ENCODE measurements at places on chromosomes 12 and 14. TPM values are rescaled to one million over a fixed set of nuclear protein-coding genes. Genes with fewer than 3 reads are reported as not detected.

GRCh38 chr12:86148071-86148470 is 108.1 kb downstream of the MGAT4C start:
- DNase-seq: no peak

DNA sequence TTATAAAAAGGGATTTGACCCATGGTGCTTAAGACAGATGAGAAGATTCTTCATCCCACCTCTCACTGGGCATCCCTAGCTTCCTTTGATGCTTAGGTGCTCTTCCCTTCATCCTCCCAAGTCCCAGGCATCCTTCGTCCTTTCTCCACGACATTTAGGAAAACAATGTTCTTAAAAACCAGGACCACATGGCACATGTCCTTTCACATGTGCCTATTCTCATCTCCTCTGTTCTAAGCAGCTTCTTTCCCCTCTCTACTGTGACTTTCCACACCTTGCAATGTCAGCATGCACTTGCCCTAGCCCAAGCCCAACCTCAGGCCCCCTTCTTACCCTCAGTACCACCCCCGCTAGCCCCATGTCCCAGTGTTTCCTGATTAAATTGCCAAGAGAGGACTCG is 12.2 kb downstream of the TPH2 start:
- DNase-seq: no peak

GRCh38 chr14:94770251-94770749 is 387 bp upstream of the GSC start:
- DNase-seq: no peak

- DNase-seq: no peak
Measured at GRCh38 chr14:92527721-92528120, 14.1 kb downstream of the RIN3 start.

GRCh38 chr12:87846045-87846444 is 183.2 kb downstream of the C12orf50 start:
- DNase-seq: no peak

- DNase-seq: peak; percentile 86
Measured at GRCh38 chr12:116703214-116703795, 34.6 kb downstream of the SPRING1 start.

DNA sequence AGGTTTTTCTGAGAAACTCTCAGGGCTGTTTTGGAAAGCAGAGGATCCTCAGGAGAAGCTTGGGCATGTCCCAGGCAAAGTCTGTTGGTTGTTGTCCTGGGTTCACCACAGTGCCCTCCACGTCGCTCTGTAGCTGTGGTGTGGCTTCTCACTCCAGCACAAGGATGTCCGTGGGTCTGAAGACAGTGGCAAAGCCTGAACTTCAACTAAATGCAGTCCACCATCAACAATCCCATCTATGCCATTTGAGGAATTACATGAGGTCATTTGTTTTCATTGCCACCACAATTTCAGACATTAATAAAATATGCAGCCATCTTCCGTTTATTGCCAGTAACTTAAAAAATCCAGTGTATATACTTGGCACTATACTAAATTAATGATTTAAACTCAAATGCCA is 272.1 kb downstream of the LRIG3 start:
- no peak for DNase-seq

GRCh38 chr14:45156067-45156466 is 20.3 kb downstream of the FANCM start:
- DNase-seq: no peak

DNA sequence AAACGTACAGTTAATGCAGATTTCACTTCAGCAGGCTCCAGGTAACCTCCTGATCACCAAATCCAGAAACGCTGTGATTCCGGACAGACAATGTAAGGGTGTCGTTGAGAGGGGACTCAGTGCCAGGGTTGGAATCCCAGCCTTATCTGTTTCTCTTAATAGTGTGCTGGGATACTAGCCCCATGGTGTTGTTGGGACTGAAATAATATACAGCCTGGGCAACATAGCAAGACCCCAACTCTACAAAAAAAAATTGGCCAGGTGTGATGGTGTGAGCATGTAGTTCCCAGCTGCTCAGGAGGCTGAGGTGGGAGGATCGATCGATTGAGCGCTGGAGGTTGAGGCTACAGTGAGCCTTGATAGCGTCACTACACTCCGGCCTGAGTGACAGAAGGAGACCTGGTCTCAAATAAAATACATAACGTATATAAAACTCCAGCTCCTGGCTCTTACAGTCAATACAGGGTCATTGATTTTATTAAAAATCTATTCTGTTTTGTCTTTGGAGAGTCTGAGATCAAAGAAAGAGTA is 1.3 kb downstream of the PEBP1 start:
- DNase-seq: no peak

DNA sequence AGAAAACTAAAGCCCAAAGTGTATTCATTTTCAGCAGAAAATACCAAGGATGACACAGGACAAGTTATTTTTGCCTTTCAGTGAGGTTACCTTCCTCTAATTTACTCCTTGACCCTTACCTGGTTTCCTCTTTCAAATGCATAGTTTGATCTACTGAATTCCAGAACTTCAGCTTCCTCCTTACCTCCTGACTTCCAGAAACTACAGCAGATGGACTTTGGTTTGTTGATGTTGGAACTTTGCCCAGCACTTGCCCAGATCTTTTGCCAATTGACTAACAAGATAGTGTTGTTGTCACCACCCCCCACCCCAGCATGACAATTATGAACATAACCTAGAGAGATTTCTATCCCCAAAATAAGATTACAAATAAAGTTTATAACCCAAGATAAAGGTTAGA is 63.2 kb downstream of the NAV3 start:
- no peak for DNase-seq

GRCh38 chr12:4572680-4573079 is 10.7 kb downstream of the DYRK4 start:
- DNase-seq: no peak

- DNase-seq: no peak
Measured at GRCh38 chr14:56774503-56774902, 35.8 kb downstream of the OTX2 start.

- DNase-seq: no peak
Measured at GRCh38 chr14:34347683-34348082, 114.4 kb downstream of the SPTSSA start.

DNA sequence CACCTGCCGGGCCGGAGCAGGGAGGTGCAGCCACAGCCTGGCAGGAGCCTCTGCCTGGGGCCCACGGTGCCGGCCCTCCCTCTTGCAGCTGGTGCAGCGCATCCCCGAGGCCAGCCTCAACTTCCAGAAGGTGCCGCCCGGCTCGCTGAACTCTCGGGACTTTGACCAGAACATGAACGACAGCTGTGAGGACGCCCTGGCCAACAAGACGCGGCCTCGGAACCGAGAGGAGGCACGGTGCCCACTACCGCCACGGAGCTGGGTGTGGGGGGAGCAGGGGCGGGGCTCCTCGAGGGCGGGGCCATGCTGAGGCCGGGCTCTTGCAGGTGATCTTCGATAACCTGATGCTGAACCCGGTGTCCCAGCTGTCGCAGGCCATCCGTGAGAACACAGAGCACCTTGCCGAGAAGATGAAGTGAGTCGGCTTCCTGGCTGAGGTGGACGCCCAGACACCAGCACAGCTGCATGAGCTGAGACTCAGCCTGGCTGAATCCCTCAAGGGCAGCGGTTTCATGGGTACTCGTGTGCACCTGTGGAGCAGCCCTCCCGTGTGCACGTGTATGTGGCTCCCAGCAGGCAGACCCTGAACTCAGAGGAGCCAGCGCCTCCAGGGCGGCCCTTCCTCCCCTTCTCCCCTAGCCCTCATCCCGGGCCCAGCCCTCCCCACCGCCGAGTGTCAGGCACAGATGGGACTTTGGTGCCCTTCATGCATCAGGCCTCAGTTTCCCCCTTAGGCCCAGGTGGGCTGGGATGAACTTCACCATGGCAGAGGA is 28.6 kb downstream of the CEP170B start:
- no peak for DNase-seq

GRCh38 chr14:24307156-24307574 is 612 bp downstream of the CIDEB start:
- no peak for DNase-seq

DNA sequence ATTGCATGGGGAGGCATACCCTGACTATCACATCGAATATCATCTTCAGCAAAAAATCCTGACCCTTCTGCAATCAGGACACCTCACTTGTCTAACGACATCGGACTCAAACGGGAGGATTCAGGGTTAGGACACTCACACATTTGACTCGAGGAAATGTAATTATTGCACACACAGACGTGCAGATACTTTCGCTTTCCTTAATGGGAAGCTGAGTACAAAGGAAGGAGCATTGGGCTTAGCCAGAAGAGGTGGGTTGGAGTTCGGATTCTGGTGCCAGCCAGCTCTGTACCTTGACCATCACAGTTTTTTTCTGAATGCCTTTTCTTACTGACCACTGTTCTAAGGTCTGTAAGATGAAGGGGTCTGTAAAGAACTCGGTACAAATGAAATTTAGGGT is 260.4 kb downstream of the GALC start:
- DNase-seq: no peak

- no peak for DNase-seq
Measured at GRCh38 chr14:101958418-101959180, 5.8 kb upstream of the DYNC1H1 start.

DNA sequence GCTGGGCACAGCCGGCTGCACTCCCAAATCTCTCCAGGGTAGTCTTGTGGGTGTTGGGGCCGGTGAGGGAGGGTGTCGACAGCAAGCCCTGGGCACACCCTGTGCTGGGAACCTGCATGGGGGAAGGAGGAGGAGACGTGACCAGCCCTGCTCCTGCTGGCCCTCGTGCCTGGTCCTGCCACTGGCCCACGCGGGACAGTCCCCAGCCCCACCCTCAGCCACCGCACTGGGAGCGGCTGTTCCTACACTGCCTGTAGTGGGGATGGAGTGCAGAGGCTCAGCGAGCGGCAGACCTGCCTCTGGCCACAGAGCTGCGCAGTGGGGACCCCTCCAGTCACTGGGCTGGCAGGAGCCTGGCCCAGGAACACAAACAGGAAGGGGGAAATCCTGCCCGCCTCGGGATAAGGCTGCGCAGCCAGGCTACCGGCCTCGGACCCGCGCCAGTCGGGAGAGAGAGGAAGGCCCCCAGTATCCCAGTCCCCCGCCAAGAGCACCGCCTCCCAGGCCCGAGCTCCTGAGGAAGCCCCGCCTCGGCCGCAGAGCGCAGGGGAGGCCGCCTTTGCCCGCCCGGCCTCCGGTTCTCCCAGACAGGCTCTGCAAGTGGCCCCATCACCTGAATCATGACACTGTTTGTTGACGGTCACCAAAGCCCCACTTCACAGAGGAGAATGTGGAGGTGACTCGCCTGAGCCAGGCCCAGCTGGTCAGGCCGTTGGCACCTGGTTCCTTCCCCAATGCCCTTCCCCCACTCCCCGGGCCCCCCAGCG is 10.6 kb downstream of the AHNAK2 start:
- DNase-seq: no peak

DNA sequence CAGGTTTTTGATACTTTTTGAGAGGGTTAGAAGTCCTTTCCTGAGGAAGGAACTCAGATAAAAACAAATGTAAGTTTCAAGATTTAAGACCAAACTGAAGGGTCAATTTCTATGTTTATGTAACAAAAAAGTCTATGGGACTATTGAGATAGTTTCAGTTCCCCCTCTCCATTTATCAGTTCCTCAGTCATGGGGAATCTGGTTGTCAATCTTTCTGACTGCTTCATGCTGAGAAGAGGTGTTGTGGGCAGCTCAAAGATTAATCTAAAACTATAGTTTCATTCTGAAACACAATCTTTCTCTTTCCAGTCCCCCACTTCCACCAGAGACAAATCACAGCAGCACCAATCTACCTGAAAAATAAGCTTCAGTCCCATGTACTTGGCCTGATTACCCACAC is 93.7 kb downstream of the KCNMB4 start:
- DNase-seq: no peak

- DNase-seq: no peak
Measured at GRCh38 chr12:46174919-46175318, 93.9 kb downstream of the SLC38A1 start.

DNA sequence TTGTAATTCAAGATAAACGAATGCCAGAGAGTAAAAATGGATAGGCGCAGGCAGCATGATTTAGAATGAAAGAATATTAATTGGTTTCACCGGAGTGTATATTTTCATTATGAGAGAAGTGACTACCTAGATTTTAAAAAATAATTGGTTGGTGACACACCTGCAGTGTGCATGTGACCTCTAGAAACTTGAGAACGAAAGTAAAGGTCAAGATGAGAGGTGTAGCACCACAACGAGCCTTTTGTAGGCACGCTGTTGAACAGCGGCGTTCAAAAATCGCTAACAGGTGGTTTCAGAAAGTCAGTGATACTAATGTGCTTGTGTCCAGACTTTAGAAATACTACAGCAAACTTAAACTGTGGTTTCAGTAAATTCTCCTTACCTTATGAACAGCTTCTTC is 123.8 kb downstream of the NPAS3 start:
- no peak for DNase-seq

DNA sequence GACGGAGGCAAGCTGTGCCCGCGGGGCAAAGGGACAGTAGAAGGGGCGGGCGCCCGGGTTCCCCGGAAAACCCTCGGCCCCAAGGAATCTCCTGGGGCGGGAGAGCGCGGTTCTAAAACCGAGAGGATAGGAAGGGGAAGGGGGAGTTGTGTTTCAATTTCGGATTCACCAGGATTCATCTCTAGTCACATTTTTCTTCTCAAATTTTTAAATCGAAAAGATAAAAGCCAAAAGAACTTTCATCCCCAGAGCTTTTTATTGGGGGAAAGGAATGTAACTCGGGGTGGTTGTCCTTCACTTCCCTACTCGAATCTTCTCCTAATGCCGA is 1.4 kb downstream of the BMP4 start:
- DNase-seq: no peak

DNA sequence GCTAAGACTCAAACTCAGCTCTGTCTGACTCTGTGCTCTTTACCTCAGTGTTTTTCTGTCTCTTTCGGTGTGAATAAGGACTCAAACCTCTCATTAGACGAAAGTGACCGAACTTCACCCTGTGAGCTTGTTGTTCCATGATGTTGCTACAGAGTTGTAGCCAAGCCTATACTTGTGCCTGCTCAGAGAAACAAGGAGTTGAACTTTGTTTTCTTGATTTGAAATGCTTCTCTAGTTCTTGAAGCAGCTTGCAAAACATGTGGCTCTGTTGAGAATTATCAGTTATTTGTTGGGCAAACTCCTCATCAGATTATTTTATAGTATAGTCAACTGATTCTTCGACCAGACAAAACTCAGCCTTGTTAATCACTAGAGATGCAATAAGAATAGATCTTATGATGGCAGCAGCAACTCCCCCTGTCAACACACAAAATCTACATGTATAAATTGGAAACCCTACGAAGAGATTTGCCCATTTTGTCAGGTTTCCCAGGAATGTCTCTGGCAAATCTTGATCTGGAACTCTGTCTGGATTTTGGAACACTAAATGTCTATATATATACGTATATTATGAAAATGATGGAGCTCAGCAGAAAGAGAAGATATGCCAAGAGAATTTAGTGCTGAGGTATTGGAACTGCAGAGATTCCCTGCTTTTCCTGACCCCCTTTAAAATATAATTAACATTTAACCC is 146.8 kb downstream of the TTLL5 start:
- DNase-seq: no peak

GRCh38 chr12:2320841-2321240 is 268.1 kb downstream of the CACNA1C start:
- DNase-seq: no peak

Gene SCN8A
- total RNA-seq: 0.19 TPM

Gene FKBP3
- 81.4 TPM for total RNA-seq

Gene HHIPL1
- total RNA-seq: 1.9 TPM

Gene FIGNL2
- 0.32 TPM for total RNA-seq

Gene TAS2R13
- total RNA-seq: 1.0 TPM

Gene SLC39A5
- total RNA-seq: not detected

Gene RSRC2
- 41.2 TPM for total RNA-seq

Gene POMT2
- 19.9 TPM for total RNA-seq

Gene ACADS
- 58.4 TPM for total RNA-seq

Gene CFL2
- 673 TPM for total RNA-seq

Gene ATP2A2
- total RNA-seq: 918 TPM

All from cardiac septum (tissue), 1 donor.